ENCODE measurements at places on chromosomes 16 and 17.

- no peak for DNase-seq
Observed at GRCh38 chr17:43892647-43892952, 14.7 kb downstream of the MPP2 start.

- no peak for DNase-seq
Observed at GRCh38 chr17:8900207-8900606, 32.7 kb upstream of the PIK3R6 start.

- DNase-seq: peak; percentile 63
Observed at GRCh38 chr16:64892835-64893785, 228.8 kb downstream of the CDH11 start.

- DNase-seq: no peak
Observed at GRCh38 chr16:49889725-49890397, 33.9 kb upstream of the ZNF423 start.

GRCh38 chr16:11586856-11587642, at the start of gene LITAF:
Gene LITAF (minus strand): TSS chr16:11586919. CDS start chr16:11556730, 30,189 bp downstream.
- no peak for DNase-seq

GRCh38 chr16:49833796-49834530, 21.9 kb downstream of the ZNF423 start:
- DNase-seq: no peak

DNA sequence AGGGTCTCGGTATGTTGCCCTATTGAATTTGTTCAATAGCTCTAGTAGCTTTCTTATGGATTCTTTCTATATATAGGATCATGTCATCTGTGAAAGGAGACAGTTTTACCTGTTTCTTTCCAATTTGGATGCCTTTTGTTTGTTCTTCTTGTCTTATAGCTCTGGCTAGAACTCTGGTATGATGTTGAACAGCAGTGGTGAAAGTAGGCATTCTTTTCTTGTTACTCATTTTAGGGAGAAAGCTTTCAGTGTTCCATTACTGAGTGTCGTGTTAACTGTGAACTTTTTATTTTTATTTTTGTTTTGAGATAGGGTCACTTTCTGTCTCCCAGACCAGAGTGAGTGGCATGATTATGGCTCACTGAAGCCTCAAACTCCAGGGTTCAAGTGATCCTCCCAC, 21.2 kb downstream of the EFCAB5 start:
- DNase-seq: no peak

DNA sequence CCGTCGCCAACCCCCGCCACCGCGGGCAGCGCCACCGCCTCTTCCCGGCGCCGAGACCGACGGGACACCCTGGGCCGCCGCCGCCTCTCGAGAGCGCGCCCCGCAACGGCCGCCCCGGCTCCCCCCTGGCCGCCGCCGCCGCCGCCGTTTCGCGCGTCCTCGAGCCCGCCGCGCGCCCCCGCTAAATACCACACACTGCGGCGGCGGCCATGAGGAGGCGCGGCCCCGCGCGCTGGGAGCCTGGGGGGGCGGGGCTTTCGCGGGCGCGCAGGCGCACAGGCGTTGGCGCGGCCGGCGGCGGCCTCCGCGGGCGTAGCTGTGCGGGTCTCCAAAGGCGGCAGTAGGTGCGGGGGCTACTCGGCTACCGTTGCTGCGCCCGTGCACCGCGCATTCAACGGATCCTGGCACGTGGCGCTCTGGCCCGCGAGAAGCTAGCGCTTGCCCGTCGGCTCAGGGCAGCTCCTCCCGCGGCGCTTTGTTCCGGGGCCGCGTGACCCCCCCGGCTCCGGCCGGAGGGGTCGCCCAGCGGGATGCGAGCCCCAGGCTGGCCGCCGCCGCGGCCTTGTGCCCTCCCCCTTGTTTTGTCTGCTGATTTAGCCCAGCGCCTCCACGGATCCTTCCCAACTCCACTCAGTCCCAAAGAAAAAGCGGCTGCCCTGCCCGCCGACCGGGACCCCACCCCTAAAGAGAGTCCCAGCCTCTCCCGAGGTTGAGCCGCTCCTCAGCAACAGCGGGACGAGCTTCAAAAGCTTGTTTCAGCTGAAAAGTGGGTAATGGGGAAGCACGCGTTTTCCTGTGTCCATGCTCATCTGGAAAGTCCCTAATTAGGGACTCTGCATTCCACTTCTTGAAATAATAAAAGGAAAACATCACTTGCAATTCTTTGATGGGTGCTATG, at the start of gene SIAH1:
TSS of gene SIAH1 (minus strand) at position 161 of the 898 bp plus-strand sequence. CDS start 22,985 bp downstream, outside the sequence.
- no peak for DNase-seq

DNA sequence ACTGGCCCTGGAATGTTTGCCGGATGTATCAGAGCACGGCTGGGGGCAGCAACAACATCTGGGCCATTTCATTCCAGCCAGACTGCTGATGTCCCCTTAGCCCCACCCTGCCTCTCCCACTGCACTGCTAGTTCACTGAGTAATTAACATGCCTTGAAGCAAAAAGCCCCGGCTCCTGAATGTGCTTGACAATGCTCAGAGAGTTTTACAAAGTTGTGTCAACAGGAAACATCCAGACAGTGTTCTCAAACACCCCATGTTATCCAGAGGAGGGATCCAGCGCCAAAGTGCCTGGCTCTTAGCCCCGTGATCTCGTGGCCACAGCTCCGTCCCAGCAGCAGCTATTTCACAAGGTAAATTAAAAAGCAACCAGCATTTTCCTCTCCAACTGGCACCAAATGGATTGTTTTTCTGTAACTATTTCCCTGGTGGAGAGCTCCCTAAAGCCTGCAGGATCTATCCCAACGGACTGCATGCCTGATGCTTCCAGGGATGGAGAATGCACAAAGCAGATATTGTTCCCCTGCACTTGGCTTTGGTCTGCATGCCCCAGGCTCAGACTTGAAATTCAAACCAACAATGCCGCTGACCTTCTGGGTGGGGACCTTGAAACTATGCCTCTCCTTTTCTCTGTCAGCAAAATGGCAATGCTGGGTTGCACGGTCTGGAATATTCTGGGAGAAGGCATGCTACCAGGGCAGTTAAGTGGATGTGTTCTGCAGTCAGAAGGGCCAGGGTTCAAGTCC, 115.6 kb upstream of the CDH5 start:
- DNase-seq: no peak

DNA sequence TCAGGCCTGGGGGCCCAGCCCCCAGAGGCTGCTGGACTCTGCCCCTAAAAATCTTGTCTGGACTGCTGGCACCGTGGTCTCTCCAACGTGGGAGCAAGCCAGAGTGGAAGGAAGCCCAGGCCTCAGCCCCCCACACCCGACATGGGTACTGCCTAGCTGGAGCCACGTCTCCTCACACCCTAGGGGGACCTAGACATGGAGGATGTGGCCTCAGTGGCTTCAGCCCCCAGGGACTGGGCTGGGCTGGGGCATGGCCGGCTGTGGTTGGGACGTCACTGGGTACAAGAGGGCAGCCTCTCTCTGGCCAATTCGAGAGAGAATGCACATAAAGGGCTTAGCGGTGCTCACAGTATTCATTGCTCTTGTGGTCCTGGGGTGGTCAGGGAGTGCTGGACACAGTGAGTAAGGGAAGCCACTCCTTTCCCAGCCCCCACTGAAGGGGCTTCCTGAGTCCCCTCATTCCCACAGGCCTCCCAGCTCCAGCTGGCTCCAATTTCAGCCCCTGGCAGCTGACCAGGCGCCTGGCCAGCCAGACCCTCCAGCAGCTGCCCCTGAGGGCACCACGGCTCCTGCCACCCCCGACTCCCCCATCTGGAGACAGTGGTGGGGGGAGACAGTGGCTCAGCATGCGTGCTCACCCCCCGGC, 1.1 kb downstream of the CDH15 start:
- no peak for DNase-seq

DNA sequence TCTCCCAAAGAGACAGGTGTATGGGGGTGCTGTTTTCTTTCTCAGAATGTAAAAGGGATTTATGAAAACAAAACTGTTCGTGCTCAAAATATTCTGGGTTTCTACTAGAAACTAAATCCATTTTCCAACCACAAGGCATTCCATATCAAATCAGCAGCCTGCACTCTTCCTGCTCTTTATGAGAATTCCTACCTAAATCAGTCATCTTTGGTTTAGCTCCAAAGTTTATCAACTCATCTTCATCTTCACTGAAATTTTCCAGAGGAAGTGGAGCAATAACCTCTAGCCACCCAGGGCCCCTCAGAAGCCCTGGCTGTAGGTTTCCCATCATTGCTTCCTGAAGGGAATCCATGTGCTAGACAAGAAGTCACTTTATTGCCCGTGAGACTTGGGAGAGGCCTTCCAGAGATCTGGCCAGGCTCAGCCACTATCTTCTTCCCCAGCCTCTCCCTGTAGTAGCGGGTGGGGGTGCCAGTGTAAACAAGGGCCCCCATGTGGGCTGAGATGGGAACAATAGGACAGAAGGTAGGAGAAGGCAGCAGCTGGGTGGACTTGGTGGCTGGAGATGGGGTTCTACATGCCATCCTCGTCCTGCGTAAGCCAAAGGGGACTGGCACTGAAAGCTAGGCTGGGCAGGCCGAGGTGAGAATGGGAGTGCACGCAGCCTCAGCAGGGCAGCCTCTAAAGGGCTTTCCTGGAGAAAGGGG, 22.0 kb upstream of the ALDH3A1 start:
- peak; percentile 23 for DNase-seq

Measured in non-pigmented ciliary epithelial cell (primary cell).